ENCODE measurements at places on chromosomes 5 and 9.

DNA sequence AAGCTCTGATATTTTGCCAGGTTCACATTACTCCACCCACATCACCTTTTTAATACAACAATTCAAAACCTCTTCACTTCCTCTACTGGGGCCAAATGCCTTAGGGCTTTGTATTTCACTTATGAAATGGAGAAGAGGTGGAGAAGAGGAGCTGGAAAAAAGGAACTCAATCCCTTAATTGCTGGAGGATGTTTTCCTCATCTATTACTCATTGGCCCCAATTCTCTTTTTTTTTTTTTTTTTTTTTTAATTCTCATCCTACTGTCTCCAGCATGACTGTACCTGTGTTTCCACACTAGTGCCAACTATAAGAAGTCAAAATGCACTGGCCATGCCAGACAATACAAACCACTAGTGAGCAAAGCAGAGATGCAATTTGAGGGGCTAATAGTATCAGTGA, 20.9 kb downstream of the FAM13B start:
- no peak overlapping the region for H3K27ac ChIP-seq
- DNase-seq = no peak
- peaks cover 6% of the 10 kb centered on the region for H3K36me3 ChIP-seq
- no peak overlapping the region for H3K4me3 ChIP-seq

DNA sequence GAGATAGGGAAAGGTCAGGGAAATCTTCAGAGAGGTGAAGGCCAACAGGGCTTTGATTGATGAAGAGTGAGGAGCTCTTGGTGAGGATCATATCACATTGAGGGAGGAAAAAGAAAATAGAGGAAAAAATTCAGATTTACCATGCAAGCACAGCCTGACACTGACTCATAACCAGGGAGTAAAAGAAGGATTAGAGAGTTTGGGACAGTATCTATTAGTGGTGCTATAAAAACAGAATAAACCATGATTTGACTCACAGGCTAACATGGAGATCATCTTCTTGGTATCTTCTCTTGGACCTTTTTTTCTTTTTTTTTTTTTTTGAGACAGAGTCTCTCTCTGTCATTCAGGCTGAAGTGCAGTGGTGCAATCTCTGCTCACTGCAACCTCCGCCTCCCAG, 44.4 kb downstream of the MUSK start:
- H3K36me3 ChIP-seq = no peaks in the 10 kb centered on the region
- DNase-seq = no peak
- no peak overlapping the region for H3K4me3 ChIP-seq
- H3K4me1 ChIP-seq = no peaks in the 10 kb centered on the region
- no peaks in the 10 kb centered on the region for H3K27me3 ChIP-seq

DNA sequence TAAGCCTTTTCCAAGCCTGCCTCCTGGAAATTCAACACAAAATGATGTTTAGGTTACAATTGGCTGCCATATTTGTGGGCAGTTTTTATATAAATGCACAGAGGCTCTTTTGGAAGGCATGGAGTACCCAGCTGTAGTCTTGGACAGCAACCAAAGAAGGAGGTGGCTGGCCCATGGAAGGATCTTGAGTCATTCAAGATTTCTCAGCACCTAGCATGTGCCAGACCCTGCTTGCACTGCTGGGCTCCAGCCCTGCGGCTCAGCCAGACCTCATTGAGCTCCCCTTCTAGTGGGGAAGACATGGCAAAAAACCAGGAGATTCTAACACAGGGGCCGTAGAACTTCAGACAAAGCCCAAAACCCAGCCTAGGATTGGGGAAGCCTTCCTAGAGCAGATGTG, 22.1 kb downstream of the JADE2 start:
- no peak overlapping the region for H3K4me3 ChIP-seq
- DNase-seq = peak; percentile 85
- H3K4me1 ChIP-seq = peaks cover 48% of the 10 kb centered on the region

GRCh38 chr5:160369990-160370712, at the start of gene C1QTNF2:
TSS of gene C1QTNF2 (minus strand) at chr5:160370626. CDS start at chr5:160355011, 15,615 bp downstream.
- no peaks in the 10 kb centered on the region for H3K27me3 ChIP-seq
- DNase-seq = peak; percentile 63
- peak within 1 kb of the TSS; percentile 65 for H3K27ac ChIP-seq
- H3K4me3 ChIP-seq = peak within 1 kb of the TSS; percentile 64

GRCh38 chr5:20648981-20649380, 661.0 kb upstream of the CDH18 start:
- no peak overlapping the region for H3K4me3 ChIP-seq
- H3K27me3 ChIP-seq = no peaks in the 10 kb centered on the region
- no peaks in the 10 kb centered on the region for H3K4me1 ChIP-seq
- no peak overlapping the region for H3K27ac ChIP-seq
- H3K36me3 ChIP-seq = no peaks in the 10 kb centered on the region
- no peak for DNase-seq

GRCh38 chr5:1783216-1783554, 16.5 kb downstream of the MRPL36 start:
- no peaks in the 10 kb centered on the region for H3K27me3 ChIP-seq
- H3K36me3 ChIP-seq = no peaks in the 10 kb centered on the region
- no peaks in the 10 kb centered on the region for H3K4me1 ChIP-seq
- DNase-seq = peak; percentile 36

GRCh38 chr9:22216730-22217172, 207.6 kb upstream of the CDKN2B start:
- no peak overlapping the region for H3K27ac ChIP-seq
- no peaks in the 10 kb centered on the region for H3K36me3 ChIP-seq
- H3K27me3 ChIP-seq = no peaks in the 10 kb centered on the region

GRCh38 chr5:174317256-174317894, 271.9 kb downstream of the NSG2 start:
- peak; percentile 56 for DNase-seq
- no peak overlapping the region for H3K27ac ChIP-seq
- no peak overlapping the region for H3K4me3 ChIP-seq
- H3K36me3 ChIP-seq = peaks cover 1% of the 10 kb centered on the region
- no peaks in the 10 kb centered on the region for H3K27me3 ChIP-seq

DNA sequence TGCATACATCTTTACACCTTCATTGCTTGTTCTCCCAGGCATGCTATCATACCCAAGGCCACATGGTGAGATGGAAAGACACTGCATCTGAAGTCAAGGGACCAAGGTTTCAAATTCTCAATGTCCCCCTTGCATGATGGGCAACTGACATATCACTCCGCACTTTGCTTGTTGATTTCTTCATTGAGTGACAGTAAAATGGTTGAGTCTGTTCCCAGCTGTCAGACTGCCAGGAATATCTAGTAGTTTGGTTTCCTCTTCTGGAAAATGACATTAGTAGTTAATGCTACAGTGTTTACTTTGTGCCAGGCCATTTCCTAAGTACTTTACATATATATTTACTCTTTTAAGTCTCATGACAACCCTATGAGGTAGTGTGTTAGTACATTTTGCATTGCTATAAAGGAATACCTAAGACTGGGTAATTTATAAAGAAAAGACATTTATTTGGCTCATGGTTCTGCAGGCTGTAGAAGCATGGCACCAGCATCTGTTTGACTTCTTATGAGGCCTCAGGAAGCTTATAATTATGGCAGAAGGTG, 114.4 kb downstream of the PCSK1 start:
- no peak overlapping the region for H3K27ac ChIP-seq
- no peak overlapping the region for H3K4me3 ChIP-seq
- H3K27me3 ChIP-seq = no peaks in the 10 kb centered on the region
- H3K36me3 ChIP-seq = no peaks in the 10 kb centered on the region
- DNase-seq = no peak

- H3K36me3 ChIP-seq = peaks cover 29% of the 10 kb centered on the region
- H3K4me1 ChIP-seq = no peaks in the 10 kb centered on the region
- H3K27me3 ChIP-seq = no peaks in the 10 kb centered on the region
- H3K4me3 ChIP-seq = no peak overlapping the region
These were observed 36.7 kb downstream of the FAXDC2 start for GRCh38 chr5:154813736-154814135.

DNA sequence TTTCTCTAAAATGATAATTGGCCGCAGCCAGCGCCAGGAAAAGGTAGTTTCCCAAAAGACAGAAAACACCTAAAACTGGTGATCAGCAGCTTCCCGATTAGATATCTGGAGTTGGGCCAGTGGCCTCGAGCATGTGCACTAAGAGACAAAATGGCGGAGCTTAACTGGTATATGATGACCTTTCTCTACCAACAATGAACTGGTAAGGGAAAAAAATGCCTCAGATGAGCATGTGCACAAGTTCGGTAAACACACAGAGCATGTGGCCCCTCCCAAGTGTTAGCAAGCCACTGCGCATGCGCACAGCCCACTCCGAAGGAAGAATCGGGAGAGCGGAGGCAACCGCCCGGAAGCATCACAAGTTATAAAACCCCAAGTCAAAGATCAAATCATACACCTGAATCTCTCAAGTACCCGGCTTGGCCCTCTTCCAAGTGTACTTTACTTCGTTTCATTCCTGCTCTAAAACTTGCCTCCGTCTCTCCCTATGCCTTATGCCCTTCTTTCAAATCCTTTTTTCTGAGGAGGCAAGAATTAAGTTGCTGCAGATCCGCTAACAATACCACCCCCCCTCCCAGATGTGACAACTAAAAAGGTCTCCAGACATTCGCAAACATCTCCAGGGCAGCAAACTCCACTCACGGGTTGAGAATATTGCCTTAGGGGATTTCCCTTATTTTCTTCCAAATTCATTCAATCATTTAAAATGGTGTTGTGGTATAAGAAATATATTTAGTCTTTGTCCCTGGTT, 15.0 kb upstream of the PTBP3 start:
- H3K4me1 ChIP-seq = no peaks in the 10 kb centered on the region
- no peaks in the 10 kb centered on the region for H3K36me3 ChIP-seq
- H3K27ac ChIP-seq = no peak overlapping the region
- H3K4me3 ChIP-seq = peak overlapping the region; percentile 66
- peak; percentile 71 for DNase-seq

GRCh38 chr5:28710360-28710759, 1672.0 kb upstream of the CDH9 start:
- H3K36me3 ChIP-seq = no peaks in the 10 kb centered on the region
- no peaks in the 10 kb centered on the region for H3K27me3 ChIP-seq
- no peaks in the 10 kb centered on the region for H3K4me1 ChIP-seq

DNA sequence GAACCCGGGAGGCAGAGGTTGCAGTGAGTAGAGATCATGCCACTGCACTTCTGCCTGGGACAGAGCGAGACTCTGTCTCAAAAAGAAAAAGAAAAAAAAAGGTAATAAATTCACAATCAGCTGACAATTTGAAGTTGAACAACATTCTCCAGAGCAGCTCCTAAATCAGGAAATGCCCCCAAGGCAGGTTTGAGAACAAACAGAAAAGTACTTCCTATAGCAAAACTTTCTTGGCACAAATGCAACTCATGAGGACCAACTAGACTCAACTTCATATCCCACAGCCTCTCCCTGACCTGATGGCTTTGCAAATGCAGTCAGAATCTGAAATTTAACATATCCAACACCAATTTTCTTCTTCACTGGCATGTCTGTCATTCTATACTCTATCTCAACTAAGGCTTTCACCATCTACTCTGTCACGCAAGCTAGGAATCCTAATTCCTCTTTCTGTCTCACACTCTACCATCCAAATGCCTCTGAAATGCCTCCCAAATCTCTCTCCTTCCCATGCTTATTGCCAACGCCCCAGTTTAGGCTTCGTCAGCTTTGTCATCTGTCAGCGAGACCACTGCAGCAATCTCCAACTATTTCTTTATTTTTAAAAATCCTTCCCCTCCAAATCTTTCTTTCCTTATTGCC, 113.3 kb downstream of the MAPKAP1 start:
- no peak overlapping the region for H3K4me3 ChIP-seq
- H3K36me3 ChIP-seq = no peaks in the 10 kb centered on the region
- no peak overlapping the region for H3K27ac ChIP-seq
- no peaks in the 10 kb centered on the region for H3K4me1 ChIP-seq
- H3K27me3 ChIP-seq = no peaks in the 10 kb centered on the region

DNA sequence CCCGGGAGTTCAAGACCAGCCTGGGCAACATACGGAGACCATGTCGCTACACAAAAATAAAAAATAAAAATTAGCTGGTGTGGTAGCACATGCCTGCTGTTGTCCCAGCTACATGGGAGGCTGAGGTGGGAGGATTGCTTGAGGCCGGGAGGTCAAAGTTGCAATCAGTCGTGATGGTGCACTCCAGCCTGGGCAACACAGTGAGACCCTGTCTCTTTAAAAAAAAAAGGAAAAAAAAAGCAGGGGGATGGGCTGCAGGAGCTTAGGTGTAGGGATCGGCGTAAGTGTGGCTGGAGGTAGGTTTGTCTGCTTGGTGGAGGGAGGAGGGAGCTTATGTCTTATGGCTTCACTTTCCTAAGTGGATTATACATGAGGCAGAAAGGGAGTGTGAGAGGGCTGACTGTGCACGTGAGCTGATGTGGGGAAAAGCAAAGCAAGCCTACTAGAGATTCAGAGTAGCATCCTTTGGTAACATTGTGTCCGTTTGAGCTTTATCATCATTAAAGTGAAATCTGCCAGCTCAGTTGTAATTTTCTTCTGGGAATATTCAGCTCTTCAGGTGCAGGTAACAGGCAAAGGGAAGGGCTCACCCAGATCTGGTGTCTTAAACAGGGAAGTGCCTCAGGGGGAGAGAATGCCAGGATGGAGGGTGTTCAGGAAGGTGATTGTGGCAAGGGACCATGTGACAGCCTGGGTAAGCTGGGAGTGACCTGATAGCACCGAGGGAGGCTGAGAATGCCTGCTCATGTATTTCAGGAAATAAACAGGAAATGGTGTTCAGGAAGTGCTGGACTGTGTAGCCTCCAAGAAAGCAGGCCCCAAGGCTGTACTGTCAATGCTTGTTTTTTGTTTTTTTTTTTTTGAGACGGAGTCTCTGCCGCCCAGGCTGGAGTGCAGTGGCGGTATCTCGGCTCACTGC, 17.6 kb upstream of the SETX start:
- no peaks in the 10 kb centered on the region for H3K27me3 ChIP-seq
- DNase-seq = no peak
- H3K27ac ChIP-seq = no peak overlapping the region

DNA sequence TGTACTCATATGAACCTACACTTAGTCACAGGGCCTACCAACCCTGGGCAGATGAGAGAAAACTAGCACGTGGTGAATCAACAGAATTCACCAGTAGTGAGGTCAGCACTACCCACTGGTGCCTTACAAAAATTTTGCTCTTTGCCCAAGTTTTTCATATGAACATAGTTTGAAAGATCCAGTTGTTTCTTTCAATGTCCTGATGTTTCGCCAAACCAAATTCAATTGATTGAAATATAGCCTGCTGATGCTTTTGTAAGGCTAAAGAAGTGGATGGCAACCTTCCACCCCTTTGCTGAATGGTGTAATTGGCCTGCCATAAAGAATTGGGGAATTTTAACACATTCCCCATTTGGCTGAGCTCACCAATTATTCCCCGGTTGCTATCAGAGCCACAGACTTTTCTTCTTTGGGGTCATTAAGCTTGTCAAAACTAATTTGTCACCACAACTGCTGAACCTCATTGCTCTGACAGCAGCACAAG, 339.2 kb downstream of the GLIS3 start:
- H3K4me3 ChIP-seq = no peak overlapping the region
- H3K36me3 ChIP-seq = no peaks in the 10 kb centered on the region
- peaks cover 16% of the 10 kb centered on the region for H3K4me1 ChIP-seq
- DNase-seq = peak; percentile 77

- no peaks in the 10 kb centered on the region for H3K27me3 ChIP-seq
- H3K36me3 ChIP-seq = no peaks in the 10 kb centered on the region
- no peak overlapping the region for H3K27ac ChIP-seq
- no peak for DNase-seq
- no peaks in the 10 kb centered on the region for H3K4me1 ChIP-seq
These were observed 25.6 kb downstream of the SLC6A3 start for GRCh38 chr5:1419476-1420210.

Measured in fibroblast of lung (primary cell).